ENCODE measurements at places on chromosomes 5 and 9.

DNA sequence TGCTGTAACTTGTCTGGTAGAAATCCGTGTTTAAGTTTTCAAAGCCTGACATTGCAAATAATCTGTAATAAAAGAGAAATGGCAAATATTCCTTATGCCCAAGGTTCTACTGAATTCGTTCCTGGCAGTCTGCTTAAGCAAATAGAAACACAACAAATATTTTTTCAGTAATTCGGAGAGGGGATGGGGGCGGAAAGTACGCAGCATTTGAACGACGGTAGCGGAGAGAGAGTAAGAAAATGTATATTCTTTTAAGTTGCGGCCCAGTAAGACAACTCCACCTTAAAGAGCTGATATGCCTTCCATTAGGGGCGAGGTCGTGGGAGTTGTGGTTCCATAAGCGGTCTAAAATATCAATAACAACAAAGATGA is 569 bp downstream of the YIPF5 start:
- no peak for DNase-seq

DNA sequence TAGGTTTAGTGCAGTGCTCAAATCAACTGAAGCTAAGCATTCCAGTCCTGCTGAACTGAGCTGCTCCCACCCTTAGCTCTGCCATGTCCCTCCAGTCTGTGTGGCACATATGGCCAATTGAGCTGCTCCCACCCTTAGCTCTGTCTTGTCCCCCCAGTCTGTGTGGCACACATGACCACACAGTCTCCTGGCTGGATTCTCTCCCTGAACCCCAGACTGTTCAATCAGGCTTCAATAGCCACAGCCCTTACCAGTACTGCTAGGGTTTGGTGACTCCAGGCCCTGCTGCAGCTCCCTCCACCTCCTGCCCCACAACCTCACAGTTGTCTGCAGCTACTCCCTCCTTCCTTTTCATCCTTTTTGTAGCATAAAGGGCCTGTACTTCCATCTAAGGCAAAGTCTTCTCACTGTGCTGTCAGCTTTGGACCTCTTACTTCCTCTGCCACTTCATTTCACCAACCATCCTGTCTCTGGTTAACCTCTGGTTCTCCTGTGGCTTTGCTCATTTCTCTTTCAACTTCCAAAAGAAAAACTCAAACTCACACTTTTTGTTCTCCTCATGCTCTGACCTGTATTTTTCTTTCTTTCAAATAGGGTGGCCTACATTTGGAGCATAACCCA is 50.8 kb downstream of the ADAMTS12 start:
- DNase-seq, result no peak

- DNase-seq, result no peak
These were observed 243.0 kb upstream of the PTGER4 start for GRCh38 chr5:40436535-40437237.

GRCh38 chr5:131587541-131587940 is 47.5 kb downstream of the RAPGEF6 start:
- no peak for DNase-seq

- no peak for DNase-seq
These were observed at the start of gene SUSD3 for GRCh38 chr9:93058355-93059010. SUSD3 (plus strand) TSS chr9:93058701; CDS start chr9:93058743, 42 bp downstream.

GRCh38 chr9:116059466-116059865 is 94.1 kb upstream of the PAPPA start:
- DNase-seq, result no peak

GRCh38 chr9:17752021-17752420 is 173.2 kb downstream of the SH3GL2 start:
- DNase-seq, result no peak

DNA sequence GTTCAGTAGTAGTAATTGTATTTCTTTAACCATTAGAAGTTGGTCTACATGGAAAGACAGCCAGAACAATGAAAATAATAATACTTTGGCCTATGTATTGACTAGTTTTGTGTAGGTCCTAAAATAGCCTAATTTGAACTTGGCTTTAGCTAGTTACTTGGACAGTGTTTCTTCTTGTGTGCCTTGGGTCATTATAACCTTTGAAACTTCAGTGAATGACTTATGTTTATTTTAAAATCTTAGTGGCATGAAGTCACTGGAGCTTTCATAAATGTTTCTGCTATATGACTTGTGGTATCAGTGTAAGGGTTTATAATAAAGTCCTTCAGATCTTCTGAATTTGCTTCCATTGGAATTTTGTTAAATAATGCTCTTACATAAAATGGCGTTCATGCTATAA is 2.6 kb upstream of the FAM120AOS start:
- no peak for DNase-seq

DNA sequence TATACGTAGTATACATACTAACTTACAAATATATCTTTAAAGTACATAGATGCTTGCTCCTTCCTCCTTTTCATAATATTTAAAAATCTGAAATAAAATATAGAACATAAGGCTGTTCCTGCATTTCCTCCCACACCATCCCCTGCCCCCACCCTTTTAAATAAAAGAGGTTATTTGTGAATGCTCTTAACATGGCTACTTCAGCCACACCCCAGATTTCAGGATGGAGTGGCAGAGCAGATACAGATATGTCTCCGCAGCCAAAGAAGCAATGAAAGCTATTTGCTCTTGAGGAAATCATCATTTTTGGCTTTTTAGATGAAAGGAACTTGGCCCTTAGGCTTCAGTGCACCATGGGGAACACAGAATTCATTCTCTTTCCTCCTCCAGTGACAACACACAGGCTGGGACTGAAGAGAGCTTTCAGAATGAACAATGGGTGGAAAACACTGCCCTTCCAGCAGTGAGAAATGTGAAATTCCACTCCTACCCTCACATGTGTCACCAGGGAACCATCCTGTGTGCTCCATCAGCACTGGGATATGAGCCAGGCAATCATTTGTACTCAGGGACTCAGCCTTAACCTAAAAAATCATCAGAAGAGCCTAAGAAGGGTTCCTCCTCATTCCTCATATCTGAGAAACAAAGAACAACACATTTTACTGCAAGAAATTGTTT is 134.3 kb downstream of the PPP2R2B start:
- DNase-seq, result no peak

- no peak for DNase-seq
These were observed 6.1 kb downstream of the IL31RA start for GRCh38 chr5:55857247-55857640.

DNA sequence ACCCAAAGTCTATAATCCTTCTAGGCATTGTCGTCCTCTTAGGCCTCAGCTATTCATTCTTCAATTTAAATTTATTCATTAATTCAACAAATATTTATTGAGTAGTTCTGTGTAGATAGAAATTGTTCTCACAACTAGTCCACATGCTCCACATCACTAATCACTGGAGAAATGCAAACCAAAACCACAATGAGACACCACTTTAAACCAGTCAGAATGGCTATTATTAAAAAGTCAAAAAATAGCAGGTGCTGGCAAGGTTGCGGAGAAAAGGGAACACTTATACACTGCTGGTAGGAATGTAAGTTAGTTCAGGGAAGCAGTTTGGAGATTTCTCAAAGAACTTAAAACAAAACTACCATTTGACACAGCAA is 51.1 kb upstream of the TNFSF15 start:
- no peak for DNase-seq

- no peak for DNase-seq
These were observed 19.8 kb downstream of the TRIP13 start for GRCh38 chr5:912280-913091.

- DNase-seq, result no peak
These were observed 57.7 kb upstream of the EGFL7 start for GRCh38 chr9:136604823-136605525.

GRCh38 chr9:119884438-119884837 is 515.2 kb upstream of the BRINP1 start:
- no peak for DNase-seq

DNA sequence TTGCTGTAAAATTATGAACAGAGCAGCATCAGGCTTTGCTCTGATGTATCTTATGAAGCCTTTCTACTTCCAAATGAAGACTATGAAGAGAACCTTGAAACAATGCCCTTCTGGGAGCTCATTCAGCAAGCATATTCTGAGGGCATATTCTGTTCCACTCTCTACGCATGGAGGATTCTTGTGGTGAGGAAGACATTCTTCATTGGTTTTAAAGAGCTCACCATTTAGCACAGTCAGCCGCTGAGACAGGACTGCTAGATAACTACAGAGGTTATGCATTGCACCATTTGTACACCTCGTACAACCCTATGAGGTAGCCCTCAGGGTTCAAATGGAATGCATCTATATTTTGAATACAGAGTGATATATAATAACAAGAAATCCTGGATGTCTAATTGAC is 61.0 kb downstream of the INVS start:
- no peak for DNase-seq

DNA sequence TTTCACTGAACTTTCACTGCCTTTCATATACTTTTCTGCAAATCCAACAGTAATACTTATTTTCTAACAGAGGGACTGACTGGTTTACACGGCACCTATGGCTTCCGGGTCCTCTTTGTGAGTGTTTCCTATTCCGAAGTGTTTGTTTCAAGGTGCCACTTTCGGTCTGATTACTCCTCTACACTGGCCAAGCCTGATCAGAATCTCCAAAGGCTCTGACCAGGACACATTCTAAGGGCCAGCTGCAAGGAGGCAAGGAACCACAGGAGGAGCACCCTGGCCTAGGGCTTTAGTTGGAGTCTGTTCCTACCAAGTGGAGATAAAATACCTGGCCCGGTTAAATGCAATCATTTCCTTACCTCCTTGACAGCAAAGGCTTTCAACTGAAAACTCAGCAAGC is 132.1 kb downstream of the GLIS3 start:
- no peak for DNase-seq

DNA sequence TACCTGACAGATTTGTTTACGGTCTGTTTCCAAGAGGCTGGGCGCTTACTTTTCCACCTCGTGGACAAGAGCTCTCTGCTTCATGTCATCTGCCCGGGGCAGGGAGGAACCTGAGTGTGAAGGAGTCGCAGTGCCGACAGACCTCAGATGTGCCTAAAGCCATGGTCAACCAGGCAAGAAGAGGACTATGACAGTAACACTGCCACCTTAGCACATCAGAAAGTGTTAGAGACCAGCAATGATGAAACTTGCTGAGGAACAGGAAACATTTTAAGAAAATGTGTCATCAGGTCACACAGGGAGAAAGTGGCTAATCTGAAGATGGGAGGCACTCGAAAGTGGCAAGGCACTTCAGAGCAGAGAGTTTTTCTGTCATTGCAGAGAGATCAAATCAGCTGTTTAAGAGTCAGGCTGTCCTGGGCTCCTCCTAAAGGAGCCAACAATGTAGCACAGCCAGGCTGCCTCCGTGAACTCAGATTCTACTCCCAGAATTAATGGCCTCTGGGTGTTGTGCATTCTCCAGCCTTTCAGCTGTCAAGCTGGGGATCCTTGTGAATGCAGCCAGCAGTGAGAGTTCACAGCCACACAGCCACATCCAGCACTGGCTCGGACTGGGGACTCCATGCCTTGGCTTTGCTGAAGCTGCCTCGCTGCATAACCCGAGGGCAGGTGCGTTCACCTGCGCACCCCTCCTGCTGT is 94.6 kb downstream of the RAPGEF1 start:
- DNase-seq, result peak; percentile 52
